ENCODE measurements at places on chromosomes 3 and 15. TPM values are rescaled to one million over a fixed set of nuclear protein-coding genes. Genes with fewer than 3 reads are reported as not detected.

Gene MEIS2
- total RNA-seq = 18.9 TPM

Gene FOXB1
- total RNA-seq = not detected

Gene SLC2A2
- not detected for total RNA-seq

Gene CX3CR1
- total RNA-seq = not detected

Gene NANOGP8
- total RNA-seq = 0.64 TPM

Gene SLC6A1
- not detected for total RNA-seq

Gene ZBTB47
- total RNA-seq = 15.3 TPM

Gene ZNF717
- total RNA-seq = 27.0 TPM

Gene CELF6
- total RNA-seq = not detected

Gene MRAS
- total RNA-seq = 6.8 TPM

Gene SV2B
- 0.08 TPM for total RNA-seq

Gene TIMP4
- total RNA-seq = not detected

Gene SNTN
- not detected for total RNA-seq

Gene SKOR1
- total RNA-seq = 1.1 TPM

Gene NT5DC2
- total RNA-seq = 59.3 TPM

Gene SLC35G2
- total RNA-seq = 21.1 TPM

Gene AP3B2
- 3.0 TPM for total RNA-seq

Gene ATP2C1
- 37.9 TPM for total RNA-seq

Gene CCR3
- not detected for total RNA-seq

Gene ERC2
- total RNA-seq = 0.53 TPM

Gene NRROS
- 1.4 TPM for total RNA-seq

Gene NDN
- 23.5 TPM for total RNA-seq

Gene TRIM69
- 4.9 TPM for total RNA-seq

Gene GOLGA8G
- total RNA-seq = 0.34 TPM

Gene QTRT2
- total RNA-seq = 33.9 TPM

Gene CPA3
- not detected for total RNA-seq

Gene TGM5
- total RNA-seq = 0.66 TPM

Gene CGNL1
- 0.08 TPM for total RNA-seq

Gene C2CD4A
- total RNA-seq = not detected

Gene CSPG5
- total RNA-seq = 1.5 TPM

Gene GMNC
- total RNA-seq = not detected

Gene SLC51A
- total RNA-seq = not detected

Gene TNIK
- total RNA-seq = 5.2 TPM

Gene TMC3
- not detected for total RNA-seq

Gene PLSCR5
- total RNA-seq = not detected

Gene PDZRN3
- 2.8 TPM for total RNA-seq

Gene FOXL2NB
- 0.11 TPM for total RNA-seq

Gene KCNMB3
- total RNA-seq = 1.1 TPM

Gene ACTC1
- total RNA-seq = not detected

Gene FSIP1
- total RNA-seq = 2.6 TPM

Gene RPL15
- total RNA-seq = 2,775 TPM

Gene UBA7
- 8.3 TPM for total RNA-seq

Gene C15orf40
- 17.8 TPM for total RNA-seq

Gene GOLGA6L10
- total RNA-seq = 1.6 TPM

Gene PAK2
- total RNA-seq = 26.5 TPM

Gene RBP2
- not detected for total RNA-seq

Gene TJP1
- total RNA-seq = 35.1 TPM

Gene REC114
- not detected for total RNA-seq

Gene GHSR
- not detected for total RNA-seq

Gene CAMK1
- 2.7 TPM for total RNA-seq

Gene SMAD6
- total RNA-seq = 17.9 TPM

Gene JAGN1
- 37.3 TPM for total RNA-seq

Gene PLSCR2
- not detected for total RNA-seq

Gene MAP1A
- 2.2 TPM for total RNA-seq

Gene CYP1A2
- not detected for total RNA-seq

Gene WDR5B
- total RNA-seq = 3.5 TPM

Gene ATP8B4
- total RNA-seq = 0.04 TPM

Gene CNOT10
- total RNA-seq = 50.5 TPM

Gene CDV3
- 112 TPM for total RNA-seq

All from A375 (cell line).